ENCODE measurements at places on chromosomes 11 and 22.
A peak's percentile ranks its signal among the peaks of the same experiment; 100 is the strongest.

- no peak for DNase-seq
Measured at GRCh38 chr11:68020575-68020974, 9.9 kb upstream of the NDUFS8 start.

DNA sequence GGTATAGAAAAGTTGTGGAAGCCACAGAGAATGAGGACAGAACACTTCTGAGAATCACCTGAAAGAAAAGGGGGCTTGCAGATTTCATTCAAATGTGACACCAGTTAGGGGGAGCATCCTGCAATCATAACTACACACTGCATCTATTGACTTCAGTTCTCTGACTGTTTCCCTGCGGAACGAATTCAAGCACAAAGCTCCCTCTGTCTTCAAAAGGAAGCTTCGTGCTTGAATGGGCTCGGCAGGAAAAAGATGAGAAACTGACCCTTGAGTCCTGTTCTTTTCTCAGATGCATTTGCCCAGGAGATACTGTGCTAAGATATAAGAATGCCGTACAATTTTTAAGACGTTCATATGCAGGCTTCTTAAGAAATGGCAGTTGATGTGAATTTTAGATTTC is 2000.4 kb upstream of the RAG2 start:
- no peak for DNase-seq

GRCh38 chr11:35150454-35150853 is 11.5 kb downstream of the CD44 start:
- DNase-seq = no peak

GRCh38 chr11:90349731-90350130 is 126.9 kb upstream of the CHORDC1 start:
- DNase-seq = no peak

GRCh38 chr11:69654660-69655478 is 13.9 kb downstream of the CCND1 start:
- no peak for DNase-seq

- peak; percentile 22 for DNase-seq
Measured at GRCh38 chr22:30940685-30941362, 27.8 kb downstream of the MORC2 start.

Measured in stimulated activated CD8-positive, alpha-beta memory T cell treated with anti-CD3 and anti-CD28 coated beads, Interleukin-7, amount 100 ng/mL, for 4 hours (primary cell).